ENCODE measurements at places on chromosomes 6 and 20. TPM values are rescaled to one million over a fixed set of nuclear protein-coding genes. Genes with fewer than 3 reads are reported as not detected.

Gene SLC13A3
- 5.1 TPM for total RNA-seq

Gene LPA
- 2.5 TPM for total RNA-seq

Gene CLPSL2
- not detected for total RNA-seq

Gene GPX5
- not detected for total RNA-seq
